Germinal center (tissue), 1 donor: ENCODE measurements at places on chromosomes 4 and X.

GRCh38 chrX:39903937-39904336 lies 193.8 kb downstream of the BCOR start:
- no peak for DNase-seq

- DNase-seq: no peak
These were observed 59.1 kb downstream of the SLAIN2 start for GRCh38 chr4:48400416-48400815.

DNA sequence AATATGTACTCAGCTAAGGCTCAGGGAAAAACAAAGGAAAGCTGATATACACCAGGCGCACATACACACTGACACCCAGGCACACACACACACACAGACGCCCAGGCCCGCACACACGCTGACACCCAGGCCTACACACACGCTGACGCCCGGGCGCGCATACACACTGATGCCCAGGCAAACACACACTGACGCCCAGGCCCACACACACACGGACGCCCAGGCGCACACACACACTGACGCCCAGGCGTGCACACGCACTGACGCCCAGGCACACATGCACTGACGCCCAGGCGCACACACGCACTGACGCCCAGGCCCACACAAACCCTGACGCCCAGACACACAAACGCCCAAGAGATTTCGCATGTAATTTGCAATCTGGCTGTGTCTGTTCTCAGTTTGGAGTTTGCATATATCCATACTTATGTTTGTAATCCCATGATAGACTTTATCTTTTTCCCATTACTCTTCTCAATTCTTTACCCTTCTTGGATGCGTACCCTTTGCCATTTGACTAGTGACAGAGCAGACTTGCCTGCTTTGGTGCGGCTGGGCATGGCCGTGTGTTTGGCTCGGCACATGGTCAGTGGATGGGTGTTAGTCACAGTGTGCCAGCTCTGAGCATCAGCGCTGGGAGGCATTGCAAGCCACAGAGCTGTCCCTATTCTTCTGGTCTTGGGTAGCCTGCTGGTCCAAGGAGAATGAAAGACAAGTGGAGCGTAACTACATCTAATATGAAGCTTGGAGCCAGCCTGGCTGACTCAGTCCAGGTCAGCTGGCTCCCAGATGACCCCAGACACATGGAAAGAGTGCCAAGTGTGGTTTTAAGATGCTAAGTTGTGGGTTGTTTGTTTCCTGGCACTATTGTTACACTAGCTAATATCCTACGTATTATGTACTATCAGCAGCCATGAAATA lies 632.4 kb upstream of the ZFP42 start:
- no peak for DNase-seq

DNA sequence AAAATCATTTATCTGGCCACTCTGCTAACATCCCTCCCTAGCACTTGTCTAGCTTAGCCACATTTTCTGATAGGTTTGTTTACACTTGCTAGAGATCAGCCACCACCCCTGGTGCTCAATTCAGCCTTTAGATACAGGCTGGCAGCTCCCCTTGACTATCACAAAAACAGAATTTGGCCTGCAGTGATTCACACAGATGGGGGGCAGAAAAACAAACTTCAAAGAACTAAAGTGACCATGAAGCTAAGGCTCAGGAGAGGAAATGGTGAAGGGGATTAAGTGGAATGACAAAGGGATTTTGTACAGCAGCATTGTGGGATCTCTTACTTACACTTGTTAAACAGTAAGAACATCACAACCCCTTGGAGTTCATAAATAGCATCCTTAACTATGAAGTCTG lies 1718.0 kb upstream of the PCDH7 start:
- DNase-seq: no peak

DNA sequence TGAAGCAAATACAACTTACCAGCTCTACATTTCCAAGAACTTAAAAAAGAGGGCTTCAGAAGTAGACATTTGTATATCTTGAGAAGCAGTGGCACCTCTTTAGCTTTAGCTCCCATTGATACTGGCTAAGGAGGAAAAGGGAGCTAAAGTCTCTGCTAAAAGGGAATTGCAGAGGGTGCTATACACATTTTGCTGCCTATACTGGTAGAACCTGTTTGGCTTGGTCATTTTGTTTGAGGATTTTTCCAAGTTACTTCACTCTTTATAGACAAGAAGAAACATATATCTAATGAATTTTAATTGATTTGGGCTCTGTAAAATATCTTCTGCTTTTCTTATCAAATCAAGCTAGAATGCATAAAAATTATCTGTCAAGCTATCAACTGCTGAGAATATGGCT lies 11.8 kb downstream of the PAPSS1 start:
- DNase-seq: no peak

- DNase-seq: no peak
These were observed 180.3 kb upstream of the PPARGC1A start for GRCh38 chr4:24070117-24070516.

GRCh38 chr4:17958181-17958580 lies 63.4 kb downstream of the LCORL start:
- no peak for DNase-seq

DNA sequence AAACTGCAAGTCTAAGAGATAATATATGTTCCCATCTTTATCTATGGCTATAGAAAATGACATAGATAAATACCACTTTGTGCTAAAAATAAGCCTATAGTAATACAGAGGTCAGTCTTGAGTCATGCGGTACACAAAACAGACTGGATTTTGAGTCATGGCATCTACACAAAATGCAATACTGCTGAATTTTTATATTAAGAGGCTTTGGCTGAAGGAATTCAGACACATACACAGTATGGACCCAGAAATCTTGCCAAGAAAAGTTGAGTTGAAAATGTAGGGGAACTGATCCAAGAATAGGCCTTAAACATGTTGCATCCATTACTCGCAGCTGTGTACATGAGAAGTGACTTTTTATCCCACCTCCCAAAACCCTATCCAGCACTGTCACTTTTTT lies 184.4 kb downstream of the TENM3 start:
- no peak for DNase-seq

GRCh38 chrX:96480081-96480480 lies 204.6 kb upstream of the DIAPH2 start:
- no peak for DNase-seq

DNA sequence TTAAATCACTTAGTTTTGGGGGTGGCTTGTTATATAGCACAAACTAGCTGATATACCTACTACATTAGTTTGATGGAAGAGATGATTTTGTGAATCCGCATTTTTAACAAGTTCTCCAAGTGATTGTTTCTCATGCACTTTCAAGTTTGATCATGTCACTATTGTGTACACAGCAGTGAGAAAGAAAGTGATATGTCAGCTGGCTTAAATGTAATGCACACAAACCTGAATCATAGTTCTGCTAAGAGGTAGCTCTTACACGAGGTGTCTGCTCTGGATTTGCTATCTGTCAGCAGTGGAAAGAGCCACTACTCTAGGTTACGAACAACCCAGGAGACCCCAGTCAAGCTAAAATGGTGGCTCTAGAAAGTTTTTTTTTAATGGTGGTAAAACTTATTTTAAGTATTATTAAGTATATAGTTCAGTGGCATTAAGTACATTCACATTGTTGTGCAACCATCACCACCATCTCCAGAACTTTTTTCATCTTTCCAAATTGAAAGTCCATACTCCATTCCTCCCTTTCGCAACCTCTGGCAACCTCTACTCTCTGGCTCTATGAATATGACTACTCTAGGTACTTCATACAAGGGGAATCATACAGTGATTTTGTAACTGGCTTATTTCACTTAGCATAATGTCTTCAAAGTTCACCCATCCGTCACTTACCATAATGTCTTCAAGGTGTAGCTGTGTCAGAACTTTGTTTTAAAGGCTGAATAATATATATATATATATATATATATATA lies 147.3 kb downstream of the HS6ST2 start:
- no peak for DNase-seq

GRCh38 chr4:123363729-123364128 lies 32.9 kb upstream of the SPRY1 start:
- DNase-seq: peak; percentile 54

DNA sequence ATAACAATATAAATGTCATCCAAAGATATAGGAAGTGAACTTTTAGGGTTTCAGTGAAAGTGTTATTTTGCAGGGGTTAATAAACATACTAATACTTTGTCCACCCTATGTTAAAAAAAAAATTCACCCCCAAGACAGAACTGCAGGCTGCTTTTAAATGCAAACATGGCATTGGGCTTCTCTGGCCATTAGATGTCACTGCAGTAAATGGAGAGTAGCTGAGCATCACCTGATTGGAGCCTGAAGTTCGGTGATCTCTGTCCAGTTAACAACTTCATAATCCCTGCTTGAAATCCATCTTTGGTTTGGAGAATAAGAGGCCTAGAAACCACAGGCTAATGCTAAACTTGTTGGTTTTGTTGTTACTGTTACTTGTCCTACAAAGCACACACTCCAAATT lies 18.7 kb downstream of the SLC25A43 start:
- DNase-seq: no peak

GRCh38 chr4:15754323-15754722 lies 23.8 kb upstream of the CD38 start:
- DNase-seq: no peak

- DNase-seq: no peak
These were observed 1.9 kb upstream of the NEUROG2 start for GRCh38 chr4:112517911-112518310.

- no peak for DNase-seq
These were observed 146.2 kb downstream of the PRSS12 start for GRCh38 chr4:118206627-118207026.

DNA sequence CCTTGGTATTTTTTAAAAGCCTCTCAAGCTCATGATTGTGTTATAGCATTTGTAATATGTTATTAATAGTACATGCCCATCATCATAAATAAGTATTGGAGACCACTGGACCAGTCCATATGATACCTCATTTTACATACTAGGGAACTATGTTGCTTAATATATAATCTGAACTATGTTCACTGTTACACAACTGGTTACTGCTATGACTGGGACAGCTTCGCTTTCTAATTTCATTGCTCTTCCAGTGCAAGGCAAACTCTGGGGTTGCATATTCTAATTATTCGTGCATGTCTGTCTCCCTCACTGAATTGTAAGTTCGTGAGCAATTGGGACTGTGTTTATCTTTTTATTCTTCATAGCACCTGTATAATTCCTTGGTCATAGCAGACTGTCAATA lies 330.5 kb downstream of the RAPGEF2 start:
- no peak for DNase-seq

- DNase-seq: no peak
These were observed 795.4 kb upstream of the DIAPH2 start for GRCh38 chrX:95889279-95889678.

- no peak for DNase-seq
These were observed 8.4 kb downstream of the APBB2 start for GRCh38 chr4:41205854-41206460.

DNA sequence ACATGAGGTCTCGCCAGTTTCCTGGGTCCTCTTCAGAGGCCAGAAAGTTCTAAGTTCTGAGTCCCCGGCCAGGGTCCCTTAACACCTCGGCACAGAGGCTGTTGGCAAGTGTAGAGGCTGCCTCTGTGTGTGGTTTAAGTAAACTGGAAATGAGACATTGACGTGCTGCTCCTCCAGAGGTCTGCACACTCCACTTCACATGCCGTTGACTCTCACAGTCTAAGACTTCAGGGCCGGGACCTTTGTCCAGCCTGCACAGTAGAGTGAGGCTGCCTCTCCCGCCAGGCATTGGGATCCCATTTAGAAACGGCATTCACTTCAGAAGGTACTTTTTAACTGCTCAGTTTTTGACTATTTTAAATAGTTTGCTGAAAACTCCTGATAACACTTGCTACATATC lies 10.6 kb upstream of the TADA2B start:
- no peak for DNase-seq

DNA sequence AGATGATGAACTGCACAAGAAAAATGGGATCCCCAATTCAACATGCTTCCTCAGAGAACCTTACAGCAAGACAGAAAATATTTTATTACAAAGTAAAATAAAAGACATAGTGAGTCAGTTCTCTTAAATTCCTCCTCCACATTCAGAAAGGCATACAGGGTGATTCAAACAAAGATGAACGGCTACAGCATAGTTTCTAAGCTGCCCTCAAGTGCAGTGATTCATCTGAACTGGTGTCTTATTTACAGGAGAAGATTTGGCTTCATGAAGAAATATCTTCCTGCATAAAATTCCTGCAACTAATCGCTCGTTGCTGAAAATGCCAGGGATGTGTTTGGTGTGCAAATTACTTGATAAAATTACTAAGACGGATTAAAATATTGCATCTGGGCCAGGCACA lies 103.6 kb downstream of the PRKX start:
- DNase-seq: no peak

DNA sequence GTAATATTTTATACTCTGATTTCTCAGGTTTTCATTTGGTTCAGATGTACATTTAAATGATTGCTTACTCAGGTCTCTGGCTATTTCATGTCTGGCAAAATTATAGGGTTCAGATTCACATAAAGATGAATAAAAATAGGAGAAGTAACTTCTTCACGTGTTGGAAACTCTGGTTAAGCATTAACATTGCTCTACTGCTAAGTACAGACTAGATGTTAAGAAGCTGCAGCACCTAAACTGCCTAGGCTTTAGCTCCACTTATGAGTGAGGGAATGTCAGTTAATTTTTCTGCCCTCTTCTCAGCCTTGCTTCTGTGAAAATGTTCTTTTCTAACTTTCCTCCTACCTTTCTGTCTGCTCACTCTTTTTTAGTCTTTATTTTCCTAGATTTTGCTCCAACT lies 361.2 kb downstream of the ARAP2 start:
- DNase-seq: no peak

- DNase-seq: peak; percentile 51
These were observed 20.6 kb upstream of the TEC start for GRCh38 chr4:48290146-48290772.

GRCh38 chr4:173704201-173704600 lies 174.2 kb upstream of the HAND2 start:
- no peak for DNase-seq

DNA sequence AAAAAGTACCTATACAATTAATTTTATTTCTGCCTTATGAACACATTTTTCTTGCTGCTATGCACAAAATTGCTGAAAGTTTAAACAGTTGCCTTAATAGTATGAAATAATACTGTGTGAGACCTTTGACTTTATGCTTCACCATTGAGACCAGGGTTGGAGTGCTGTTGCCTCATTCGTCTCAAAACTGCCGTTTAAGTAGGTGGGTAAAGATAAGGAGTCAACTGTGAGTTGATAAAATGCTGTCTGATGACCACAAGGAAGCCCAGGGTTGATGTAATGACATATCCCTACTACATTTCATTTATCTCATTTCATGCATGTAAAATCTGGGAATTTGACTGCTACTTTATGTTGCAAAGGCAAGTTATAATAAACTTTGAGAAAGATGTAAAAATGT lies 23.4 kb downstream of the STK26 start:
- DNase-seq: no peak

DNA sequence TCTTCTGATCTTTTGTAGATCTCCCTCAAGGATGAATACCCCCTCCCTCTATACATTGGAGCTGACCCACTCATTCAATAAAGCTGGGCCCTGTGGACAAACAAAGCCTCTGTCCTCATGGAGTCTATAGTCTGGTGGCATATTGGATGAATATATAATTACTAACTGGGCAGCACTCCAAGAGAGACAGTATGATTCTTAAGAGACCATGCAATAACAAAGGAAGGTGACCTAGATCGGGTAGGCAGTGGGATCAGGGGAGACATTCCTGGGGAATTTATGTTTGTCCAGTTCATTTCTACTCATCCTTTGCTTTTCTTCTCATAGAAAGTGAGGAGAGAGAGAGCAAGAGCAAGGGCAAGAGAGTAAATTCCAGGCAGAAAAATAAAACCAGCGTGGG lies 23.5 kb upstream of the CXCL13 start:
- no peak for DNase-seq
